Stimulated activated CD4-positive, alpha-beta T cell treated with anti-CD3 and anti-CD28 coated beads, Interleukin-4, amount 100 ng/mL, for 4 hours (primary cell): ENCODE measurements at places on chromosomes 3 and 15.
A peak's percentile ranks its signal among the peaks of the same experiment; 100 is the strongest.

GRCh38 chr3:3708769-3709115 is 90.5 kb upstream of the LRRN1 start:
- DNase-seq, result no peak

DNA sequence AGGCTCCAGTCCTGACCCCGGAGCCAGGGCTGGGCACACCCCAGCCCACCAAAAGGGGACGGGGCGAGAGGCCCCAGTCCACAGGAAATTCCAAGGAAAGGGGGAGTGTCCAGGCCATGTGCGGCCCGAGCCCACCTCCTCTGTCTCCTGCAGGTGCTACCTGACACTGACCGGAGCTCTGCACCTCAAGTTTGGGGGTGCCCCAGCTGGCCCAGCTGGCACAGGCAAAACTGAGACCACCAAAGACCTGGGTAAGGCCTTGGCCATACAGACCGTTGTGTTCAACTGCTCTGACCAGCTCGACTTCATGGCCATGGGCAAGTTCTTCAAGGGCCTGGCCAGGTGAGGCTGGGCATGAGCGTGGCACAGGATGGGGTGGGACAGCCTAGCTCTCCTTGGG is 44.9 kb downstream of the DNAH1 start:
- DNase-seq, result no peak

DNA sequence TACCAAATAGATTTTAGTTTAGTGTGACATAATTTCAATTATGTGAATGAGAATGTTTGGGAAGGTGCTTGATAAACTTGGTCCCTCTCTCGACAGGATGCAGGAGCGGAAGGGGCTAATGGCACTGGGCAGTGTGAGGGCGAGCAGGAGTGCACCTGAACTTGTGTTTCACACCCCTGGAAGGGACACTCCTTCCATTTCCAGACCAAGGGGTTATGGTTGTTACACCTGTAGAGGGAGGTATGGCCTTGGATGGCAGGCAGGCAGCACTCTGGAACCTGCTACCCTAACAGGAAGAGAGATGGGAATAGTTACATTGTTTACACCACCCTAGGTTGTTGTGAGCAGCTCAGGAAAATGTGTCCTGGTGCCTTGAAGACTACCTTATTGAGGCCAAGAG is 22.1 kb downstream of the SYNM start:
- no peak for DNase-seq

- no peak for DNase-seq
Observed at GRCh38 chr3:190558316-190558715, 44.4 kb downstream of the IL1RAP start.

DNA sequence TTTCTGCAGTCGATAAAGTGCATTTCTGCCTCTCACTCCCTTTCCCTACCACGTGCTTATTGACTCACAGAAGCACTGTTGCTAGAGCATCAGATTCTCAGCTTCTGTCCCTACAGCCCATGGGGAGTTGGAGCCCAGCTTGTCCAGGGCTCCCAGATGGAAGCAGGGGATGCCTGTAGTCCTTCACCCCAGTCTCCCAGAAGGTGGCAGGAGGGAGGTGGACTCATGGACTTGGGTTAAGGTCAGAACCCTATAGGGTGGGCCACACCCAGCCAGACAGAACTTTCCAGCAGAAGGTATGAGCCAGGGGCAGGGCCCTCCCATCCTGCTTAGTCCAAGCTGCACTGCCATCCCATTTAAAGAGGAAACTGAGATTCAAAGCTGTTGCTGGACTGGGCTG is 33.1 kb upstream of the SEMA3F start:
- DNase-seq, result no peak

DNA sequence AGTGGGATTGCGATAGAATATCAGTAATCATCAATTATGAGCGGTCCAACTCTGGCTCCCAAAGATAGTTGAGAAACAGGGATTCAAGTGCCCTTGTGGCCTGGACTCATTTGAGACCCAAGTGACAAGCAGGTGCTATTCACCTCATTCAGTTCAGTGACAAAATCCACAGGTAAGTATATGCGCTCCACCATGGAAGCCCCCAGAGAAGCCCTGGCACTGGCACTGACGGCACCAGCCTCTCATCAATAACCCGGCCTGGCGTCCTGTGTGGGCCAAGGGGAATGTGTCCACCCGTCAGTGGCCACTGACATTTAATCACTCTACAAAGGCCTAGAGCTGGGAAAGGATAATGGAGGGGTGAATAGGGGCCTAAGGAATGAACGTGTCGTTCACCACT is 117.2 kb downstream of the ADCY5 start:
- no peak for DNase-seq

DNA sequence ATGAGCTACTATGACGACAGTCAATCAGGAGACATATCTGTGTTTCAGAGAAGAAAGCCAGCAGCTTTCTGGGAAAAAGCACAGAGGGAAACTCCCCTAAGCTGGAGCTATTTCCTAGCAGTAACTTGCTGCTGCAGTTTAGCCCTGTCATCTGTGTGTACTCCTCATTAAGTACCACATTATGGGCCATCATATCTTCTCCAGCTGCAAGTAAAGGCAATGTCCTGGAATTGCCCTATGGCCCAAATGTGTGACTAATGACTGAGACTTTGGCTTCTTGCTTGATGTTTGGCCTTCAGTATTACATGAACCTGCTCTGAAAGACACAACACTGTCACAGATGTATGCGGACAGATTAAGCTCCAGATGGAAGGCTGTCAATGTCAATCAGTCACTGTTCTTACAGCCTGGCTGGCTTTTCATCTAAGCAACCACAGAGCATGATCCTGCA is 190.8 kb downstream of the FHIT start:
- DNase-seq, result no peak

DNA sequence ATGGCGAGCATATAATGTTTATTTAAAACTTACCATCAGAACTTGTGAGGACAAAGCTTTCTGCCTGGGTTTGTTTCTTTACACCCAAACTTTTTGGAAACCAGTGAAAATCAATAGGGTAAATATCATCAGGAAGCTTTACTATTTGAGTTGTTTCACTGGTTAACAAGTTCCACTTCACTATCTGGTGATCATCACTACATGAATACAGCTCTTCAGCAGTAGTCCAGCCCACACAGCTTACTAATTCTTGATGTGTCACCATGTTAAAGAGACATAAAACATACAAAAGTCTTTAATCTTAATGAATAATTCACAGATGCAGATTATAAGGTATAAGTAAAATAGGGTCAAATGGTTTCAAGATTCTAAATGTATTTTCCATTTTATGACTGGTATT is 17.6 kb downstream of the IFT80 start:
- no peak for DNase-seq

DNA sequence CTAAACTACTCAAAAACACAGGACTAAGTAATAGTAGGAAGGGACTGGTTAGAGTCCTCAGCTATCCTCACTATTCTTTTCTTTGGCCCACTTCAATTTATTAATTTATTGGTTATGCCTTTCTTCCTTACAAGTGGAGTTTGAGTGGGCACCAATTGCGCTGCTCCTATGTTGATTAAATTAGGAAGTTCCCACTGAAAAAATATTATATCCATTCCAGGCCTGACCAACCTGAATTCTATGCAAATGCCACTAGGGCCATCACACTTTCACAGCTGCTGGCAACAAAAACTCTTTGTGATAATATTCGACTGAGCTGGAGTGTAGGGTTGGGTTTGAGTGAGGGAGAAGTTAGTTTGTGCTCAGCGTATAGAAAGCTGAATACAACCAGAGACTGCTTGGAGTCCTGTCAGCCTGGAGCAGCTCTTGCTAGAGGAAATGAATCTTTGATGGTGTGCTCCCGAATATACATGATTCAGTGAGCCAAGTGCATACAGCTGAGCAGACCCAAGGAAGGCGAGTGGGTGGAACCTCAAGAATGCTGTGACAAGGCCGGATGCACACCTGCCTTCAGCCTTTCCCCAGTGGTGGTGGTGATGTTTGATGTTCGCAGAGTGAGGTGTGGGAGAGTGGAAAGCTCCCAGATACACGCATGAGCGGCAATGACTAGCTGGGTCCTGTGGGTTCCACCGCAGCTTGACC is 1.5 kb downstream of the ARHGEF3 start:
- DNase-seq, result peak; percentile 59

DNA sequence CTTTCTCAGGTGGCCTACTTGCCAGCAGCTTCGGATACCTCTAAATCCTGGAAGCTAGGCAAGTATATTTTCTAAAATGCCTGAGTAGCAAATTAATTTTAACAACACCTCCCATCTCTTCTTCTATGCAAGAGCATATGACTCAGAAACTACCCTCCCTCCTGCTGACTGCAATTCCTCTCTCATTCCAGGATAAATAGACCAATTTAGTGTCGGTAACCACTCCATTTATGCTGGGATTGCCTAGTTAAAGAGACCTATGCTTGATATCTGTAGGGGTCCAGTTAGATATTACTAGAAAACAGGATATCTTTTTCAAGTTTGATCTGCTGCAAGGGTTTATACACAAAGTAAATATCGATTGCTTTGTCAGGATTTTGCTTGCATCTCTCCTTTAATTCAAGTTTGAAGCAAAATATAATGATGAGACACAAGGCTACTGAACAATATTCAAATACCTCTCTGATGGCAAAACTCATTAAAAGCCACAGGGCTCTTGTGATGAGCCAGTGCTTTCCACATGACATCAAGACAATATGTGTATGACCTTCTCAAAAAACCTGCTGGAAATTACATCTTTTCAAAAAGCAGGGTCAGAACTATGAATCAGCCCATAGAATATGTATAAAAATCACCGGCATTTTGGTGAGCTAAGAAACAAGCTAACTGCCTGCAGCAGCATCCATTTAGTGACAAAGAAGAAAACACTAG is 491.6 kb upstream of the NECTIN3 start:
- DNase-seq, result no peak

DNA sequence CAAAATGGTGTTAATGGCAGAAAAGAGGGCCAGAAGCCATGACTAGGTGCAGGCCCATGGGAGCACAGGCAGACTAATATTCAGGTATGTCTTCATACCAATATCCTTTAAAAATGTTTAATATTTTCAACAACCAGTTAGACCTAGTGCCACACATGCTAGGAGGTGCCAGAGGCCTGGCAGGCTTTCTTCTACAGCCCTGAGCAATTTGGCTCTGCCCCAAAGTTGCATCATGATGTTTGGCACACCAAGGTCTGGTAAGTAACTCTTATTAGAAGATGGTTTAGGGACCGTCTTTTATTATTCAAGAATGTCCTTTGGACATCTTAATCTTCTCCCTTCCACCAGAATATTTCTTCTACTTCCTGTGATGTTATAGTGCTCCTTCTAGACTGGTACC is 34.8 kb downstream of the MITF start:
- no peak for DNase-seq

DNA sequence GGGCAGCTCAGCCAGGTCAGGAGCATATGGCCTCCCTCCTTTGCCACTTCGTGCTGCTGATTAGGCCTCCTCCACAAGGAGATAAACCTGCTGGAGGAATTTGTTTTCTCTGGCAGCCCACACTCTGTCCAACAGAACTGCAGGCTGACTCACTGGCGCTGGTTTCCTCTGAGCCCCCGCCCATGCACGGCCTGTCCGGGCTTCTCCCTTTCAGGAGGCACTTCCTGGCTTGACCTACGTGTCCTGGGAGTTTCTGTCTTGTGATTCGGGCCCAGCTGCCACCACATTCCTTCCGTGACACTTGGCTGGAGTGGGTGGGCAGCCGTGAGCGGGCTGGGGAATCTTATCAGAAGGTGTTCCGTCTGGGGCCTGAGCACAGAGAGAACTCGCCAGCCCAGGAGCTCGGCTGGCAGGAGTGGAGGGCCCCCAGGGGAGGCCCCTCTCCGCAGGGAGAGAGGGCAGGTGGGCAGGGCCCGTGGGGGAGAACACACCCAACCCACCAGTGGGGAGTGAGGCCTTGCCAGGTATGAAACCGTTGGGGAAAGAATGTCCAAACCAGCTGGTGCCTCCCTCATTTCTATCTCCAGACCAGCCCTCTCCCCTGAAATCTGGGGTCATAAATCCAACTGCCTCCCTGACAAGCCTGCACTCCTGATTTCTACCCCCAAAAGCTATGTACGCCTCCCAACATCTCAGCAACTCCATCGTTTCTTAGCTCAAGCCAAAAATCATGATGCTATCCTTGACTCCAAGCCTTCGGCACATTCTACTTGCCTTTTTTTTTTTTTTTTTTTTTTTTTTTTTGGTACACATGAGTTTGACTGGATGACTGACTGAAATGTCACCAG is 110.6 kb upstream of the MEF2A start:
- no peak for DNase-seq

DNA sequence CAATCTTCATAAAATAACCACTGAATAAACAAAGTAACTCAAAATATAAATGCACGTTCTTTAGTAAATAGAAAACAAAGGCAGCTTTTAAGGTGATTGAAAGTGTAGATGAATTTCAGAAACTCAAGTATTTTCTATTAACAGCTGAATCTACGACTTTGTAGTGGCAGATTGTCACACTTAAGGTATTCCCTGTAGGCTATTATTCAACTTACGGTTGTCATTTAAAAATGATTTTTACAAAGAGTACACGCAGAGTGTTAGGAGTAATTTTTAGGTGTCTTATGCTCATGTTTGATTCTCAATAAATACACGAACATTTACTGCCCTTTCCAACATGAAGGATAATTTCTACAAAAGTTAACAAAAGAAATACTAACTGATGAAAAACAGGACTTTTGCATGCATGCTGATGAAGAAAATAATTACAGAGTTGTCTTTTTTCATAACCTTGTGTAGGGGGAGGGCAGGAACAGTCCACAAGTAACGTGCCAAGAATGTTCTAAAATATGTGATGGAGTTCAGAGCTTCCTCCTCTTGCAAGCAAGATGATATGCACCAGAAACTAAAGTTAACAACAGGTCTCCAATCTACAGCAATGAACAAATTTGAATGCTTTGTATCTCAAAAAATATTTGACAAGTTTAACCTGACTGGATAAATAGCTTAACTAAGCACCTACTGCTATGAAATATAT is 16.7 kb downstream of the DCBLD2 start:
- DNase-seq, result no peak

DNA sequence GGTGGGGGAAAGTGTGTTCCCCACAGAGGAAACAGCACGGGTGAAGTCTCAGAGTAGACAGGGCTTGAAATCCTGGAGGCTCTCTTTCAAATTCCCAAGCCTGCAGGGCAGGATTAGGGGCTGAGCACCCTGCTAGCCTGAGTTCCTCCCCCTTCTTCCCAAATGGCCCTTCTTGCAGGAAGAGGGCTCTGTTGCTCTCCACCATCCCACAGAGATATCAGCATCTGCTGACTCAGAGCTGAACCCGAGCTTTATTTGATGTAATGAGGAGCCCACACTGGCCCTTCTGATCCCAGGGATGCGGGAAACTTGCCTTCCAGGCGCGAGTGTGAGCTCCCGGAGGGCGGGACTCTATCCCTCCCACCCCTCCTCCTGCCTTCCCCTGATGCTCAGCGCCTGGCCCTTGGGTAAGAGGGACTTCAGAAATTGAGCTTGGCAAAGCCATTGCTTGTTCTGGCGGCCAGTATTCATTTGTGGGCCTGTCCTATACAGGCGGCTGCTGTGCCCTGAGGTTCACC is 1.4 kb upstream of the STRA6 start:
- no peak for DNase-seq

DNA sequence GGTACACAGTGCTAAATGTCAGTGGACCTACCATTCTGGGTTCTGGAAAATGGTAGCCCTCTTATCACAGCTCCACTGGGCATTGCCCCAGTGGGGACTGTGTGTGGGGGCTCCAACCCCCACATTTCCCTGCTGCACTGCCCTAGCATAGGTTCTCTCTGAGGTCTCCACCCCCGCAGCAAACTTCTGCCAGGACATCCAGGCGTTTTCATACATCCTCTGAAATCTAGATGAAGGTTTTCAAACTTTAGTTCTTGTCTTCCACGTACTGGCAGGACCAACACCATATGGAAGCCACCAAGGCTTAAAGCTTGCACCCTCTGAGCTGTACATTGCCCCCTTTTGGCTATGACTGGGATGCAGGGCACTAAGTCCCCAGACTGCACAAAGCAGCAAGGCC is 788.2 kb upstream of the ALCAM start:
- DNase-seq, result no peak
